ENCODE measurements at places on chromosomes 1 and 21.

DNA sequence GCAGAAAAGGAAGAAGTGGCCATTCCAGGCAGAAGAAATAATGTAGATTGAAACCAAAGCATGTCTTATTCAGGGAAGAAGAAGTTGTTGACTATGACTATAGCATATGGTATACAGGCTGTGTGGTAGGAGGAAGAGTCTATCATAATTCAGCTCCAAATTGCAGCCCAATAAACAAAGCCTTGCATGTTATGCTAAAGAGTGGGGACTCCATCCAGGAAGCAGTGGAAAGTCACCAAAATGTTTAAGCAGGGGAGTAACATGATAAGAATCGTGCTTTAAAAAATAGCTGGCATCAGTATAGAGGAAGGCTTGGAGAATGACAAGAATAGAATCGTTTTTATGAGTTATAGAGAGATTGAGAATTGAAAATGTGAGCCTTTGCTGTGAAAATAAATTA is 213.3 kb upstream of the ADGRL2 start:
- DNase-seq = no peak

DNA sequence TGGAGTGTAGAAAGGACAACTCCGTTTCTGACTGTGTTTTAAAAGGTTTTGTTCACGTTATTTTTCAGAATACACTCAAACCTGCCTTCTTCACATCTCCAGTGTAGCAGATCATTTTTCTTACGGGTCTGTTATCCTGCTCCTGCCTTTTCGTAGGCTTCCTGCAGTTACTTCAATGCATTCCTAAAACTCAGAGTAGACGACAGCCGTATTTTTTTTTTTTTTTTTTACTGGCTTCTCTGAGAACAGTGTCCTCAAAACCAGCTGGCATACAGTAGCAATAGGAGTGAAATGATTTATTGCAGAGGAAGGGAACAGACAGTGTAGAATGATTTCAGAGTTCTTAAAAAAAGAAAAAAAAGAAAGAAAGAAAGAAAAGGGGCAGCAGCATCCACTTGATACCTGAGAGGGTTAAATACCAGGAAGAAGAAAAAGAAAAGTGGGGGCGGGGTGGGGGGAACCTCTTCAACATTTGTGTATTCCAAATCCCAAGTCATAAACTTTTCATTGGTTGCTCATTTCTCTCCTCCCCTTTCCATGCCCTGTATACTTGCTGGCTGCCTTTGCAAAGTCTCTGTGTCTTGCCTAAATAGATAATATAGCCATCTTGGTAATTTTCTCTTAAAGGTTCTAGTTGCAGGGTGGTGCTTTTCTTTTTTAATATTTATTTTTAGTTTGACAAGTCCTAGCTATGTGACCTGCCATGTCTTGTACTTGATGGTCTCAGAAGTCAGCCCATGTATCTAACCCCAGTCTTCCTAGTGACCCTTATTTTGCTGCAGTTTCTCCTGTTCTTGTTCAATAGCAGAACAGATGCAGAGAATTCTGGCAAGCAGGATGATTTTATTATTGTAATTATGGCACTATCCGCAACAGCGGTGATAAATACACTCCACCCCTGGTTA is 2.8 kb downstream of the TGFB2 start:
- DNase-seq = no peak

DNA sequence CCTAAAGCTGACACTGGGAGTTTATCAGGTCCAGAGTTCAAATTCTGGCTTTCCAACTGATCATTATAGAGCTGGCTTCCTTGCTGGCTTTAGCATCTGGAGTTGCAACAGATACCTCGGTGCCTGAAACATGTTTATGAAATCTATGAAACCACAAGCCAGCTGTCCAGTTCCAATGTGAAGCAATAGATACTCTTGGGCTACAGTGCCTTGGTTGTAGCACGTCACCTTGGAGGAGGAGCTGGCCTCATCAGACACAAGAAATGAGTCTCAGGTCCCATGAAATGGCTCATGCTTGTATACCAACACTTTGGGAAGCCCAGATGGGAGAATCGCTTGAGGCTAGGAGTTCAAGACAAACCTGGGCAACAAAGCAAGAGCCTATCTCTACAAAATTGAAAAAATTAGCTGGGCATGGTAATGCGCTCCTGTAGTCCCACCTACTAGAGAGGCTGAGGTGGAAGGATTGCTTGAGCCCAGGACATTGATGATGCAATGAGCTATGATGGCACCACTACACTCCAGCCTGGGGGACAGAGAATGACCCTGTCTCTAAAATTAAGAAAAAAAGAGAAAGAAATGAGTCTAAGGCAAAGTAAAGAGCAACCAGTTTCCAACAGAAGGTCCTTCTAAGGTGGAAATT is 132.5 kb upstream of the ZNF648 start:
- DNase-seq = no peak

DNA sequence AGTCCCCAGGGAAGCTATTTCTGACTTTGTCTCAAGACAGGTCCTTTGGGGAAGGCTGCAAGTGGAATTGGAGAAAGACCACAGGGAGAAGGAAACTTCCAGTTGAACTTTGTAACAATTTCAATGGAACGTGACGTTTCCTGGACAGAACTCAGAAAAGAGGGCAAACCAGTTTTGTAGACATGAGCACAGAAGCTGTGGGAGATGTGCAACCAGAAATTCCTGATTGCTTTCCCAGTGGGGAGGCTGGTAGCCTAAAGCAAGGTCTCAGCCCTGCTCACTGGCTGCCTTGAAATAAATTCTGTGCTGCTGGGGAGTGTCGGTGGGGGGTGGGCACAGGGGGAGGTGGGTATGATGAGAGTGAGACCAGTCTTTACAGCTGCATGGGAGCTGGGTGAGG is 1206.7 kb upstream of the ADGRL2 start:
- DNase-seq = no peak

- DNase-seq = no peak
These were observed 84.8 kb downstream of the KCNJ15 start for GRCh38 chr21:38341546-38342012.

- DNase-seq = no peak
These were observed 43.3 kb downstream of the GPR3 start for GRCh38 chr1:27435566-27436203.

DNA sequence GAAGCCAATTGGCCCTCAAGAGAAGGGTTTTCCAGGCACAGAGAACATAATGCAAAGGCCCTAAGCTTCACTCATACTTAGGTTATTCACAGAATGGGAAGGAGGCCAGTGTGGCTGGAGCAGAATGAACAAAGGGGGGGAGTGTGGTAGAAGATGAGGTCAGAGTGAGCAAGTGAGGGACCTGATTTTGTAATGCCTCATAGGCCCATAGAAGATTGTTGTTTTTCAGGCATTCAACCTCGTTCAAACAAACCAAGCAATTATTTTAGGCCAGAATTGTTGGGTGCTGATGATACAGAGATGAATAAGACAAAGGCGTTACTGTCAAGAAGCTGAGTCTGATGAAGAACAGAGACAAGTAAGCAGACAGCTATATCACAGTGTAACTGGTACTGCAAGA is 54.5 kb upstream of the RAP1A start:
- DNase-seq = peak; percentile 63

GRCh38 chr1:232667778-232668165 is 37.8 kb upstream of the SIPA1L2 start:
- DNase-seq = no peak

GRCh38 chr1:15220825-15221431 is 26.1 kb upstream of the FHAD1 start:
- DNase-seq = no peak

GRCh38 chr1:31786366-31787060 is 22.4 kb upstream of the ADGRB2 start:
- no peak for DNase-seq

DNA sequence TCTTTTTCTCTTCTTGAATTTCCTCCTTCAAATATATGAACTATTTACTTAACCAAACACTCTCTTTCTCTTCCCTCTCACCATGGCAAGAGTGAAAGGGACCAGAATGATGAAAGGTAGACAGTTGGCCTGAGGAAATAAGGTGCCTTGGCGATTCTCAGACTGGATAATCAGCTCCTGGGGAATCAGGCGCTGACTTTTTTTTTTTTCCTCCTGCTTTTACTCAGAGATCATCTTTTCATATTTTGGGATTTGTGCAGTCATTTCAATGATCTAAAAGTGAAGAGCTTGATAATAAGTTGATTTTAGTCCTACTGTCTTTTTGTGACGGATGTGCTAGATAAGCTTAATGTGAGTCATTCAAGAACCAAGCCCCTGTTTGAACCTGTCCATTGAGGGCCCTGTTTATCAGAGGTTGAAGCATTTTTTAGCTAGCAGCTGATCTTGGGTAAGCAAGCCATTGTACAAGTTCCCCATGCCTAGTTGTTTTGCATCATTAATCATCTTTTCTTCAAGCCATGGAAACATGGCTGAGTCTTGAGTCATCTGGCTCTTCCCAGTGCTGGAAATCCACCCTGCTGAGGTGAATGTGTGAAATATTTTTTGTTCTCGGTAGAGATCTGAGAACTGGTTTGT is 40.8 kb downstream of the ITSN1 start:
- DNase-seq = no peak

DNA sequence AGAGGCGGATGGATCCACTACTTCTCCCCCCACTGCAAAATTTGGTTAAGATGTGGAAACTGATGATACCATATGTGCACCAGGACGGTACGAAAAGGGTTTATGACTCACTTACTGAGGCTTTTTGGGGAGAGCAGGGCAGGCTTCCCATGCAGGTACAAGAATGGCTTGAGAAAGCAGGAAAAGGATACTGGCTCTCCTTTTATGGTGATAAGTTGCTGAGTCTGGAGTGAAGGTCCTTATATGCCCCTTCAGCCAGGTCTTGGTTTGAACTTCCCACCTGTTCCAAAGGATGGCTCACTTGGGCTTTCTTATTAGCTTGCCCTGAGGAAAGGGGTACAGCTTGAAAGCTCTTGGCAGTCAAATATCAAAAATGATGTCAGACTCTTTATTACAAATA is 23.1 kb downstream of the MPZL1 start:
- DNase-seq = no peak

GRCh38 chr1:212951126-212951946 is 995 bp downstream of the VASH2 start:
- DNase-seq = no peak

DNA sequence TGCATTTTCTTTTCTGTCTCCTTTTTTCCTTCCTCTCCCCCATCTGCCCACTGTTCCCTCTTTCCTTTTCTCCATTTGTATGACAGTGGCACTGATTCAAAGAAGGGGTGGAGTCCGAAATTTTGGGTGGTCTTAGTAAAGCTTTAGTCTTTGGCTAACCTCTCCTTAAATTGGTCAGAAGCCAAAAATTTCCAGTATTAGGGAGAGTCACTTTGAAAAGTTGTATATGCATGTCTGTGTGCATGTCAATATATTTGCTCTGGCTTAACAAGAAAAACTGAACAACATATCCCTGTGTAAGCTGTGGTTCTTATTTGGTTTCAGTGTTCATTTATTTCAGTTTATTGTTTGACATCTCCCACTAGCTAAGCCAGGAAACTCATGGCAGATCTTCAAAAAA is 314.8 kb upstream of the CXADR start:
- DNase-seq = no peak

DNA sequence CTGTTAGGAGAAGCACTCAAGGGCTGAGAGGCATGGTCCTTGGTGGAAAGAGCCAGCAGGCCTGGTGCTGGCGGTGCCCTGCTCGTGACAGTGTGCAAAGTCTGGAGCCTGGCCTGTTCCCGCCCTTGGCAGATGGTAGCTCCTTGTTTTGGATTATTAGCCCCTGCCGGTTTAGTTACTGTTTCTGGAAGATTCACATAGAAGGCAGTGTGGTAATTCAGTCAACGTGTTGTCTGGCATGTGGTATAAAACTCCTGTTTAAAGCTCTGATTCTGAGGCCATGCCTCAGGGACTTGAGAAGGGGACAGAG is 6.8 kb downstream of the PKNOX1 start:
- DNase-seq = no peak

GRCh38 chr1:90945287-90945686 is 76.5 kb downstream of the ZNF644 start:
- peak; percentile 16 for DNase-seq

- DNase-seq = no peak
These were observed 11.5 kb downstream of the PTCH2 start for GRCh38 chr1:44831516-44831915.

GRCh38 chr1:147185432-147185831 is 13.2 kb upstream of the PRKAB2 start:
- no peak for DNase-seq

GRCh38 chr1:235067396-235068157 is 61.1 kb downstream of the TOMM20 start:
- DNase-seq = peak; percentile 85

DNA sequence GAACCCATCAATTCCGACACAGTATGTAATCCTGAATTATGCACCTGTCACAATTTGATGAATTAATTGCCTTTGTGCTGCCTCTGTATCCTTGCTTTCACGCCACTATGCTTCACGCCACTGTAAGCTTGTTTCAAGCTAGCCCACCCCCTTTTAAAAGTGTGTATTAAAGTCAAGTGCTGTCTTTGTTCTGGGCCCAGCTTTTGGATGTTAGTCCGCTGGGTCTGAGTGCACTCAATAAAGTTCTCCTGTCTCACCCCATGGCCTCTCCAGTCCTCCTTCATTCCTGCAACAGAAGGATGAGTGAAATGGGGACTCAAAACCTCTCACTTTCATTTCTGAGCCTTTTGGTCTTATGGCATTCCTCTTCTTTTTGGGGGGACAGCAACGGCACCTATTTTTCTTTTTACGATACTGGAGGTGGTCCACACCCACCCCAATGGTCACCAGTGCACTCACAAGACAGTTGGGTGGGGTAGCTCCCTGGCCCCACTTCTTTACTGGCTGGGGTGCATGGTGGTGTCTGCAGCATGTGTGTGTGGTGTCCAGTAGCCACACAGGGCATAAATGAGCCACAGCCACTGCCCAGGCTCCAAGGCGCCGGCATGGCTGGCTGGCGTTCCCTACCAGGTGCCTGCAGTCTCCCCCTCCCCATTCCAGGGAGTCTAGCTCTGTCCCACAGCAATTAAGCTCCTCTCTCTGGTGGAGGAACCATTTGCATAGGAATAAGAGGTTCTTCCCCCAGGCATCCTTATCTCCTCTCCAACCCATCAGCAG is 1.8 kb downstream of the THEM4 start:
- DNase-seq = no peak

- DNase-seq = no peak
These were observed 1029.0 kb upstream of the B3GALT2 start for GRCh38 chr1:194215448-194215847.

DNA sequence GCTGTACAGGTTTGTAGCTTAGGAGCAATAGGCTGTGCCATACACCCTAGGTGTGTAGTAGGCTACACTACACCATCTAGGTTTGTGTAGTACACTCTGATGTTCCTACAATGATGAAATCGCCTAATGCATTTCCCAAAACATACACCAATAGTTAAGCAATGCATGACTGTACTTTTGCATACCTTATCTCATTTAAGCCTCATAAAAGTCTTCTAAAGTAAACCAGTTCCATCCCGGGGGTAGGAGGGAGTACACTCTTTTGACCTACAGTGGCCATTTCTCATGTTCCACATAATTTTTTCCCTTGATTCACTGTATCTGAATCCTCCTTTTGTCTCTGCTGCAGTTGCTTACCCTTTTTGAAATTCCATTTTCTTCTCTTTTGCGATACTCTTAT is 12.2 kb downstream of the TRMT13 start:
- DNase-seq = no peak
